ENCODE measurements at places on chromosomes 11 and 22. TPM values are rescaled to one million over a fixed set of nuclear protein-coding genes. Genes with fewer than 3 reads are reported as not detected.

Gene SLC25A17
- 31.0 TPM for total RNA-seq

Gene GRIA4
- 2.3 TPM for total RNA-seq

Gene MOV10L1
- total RNA-seq, result 0.68 TPM

Gene SCN3B
- total RNA-seq, result 1.9 TPM

Gene APOL4
- 5.6 TPM for total RNA-seq

Gene OR51B5
- total RNA-seq, result not detected

Gene NAALAD2
- total RNA-seq, result 9.2 TPM

Gene ILK
- 83.8 TPM for total RNA-seq

Gene STT3A
- total RNA-seq, result 49.5 TPM

Gene CASP5
- total RNA-seq, result not detected

Gene OR51B6
- total RNA-seq, result not detected

Gene DTX4
- 8.7 TPM for total RNA-seq

Gene PARVA
- total RNA-seq, result 24.1 TPM

Gene NPTXR
- 2.1 TPM for total RNA-seq

Gene PRR33
- total RNA-seq, result not detected

Gene NDUFV1
- total RNA-seq, result 303 TPM

Gene DCDC1
- 2.7 TPM for total RNA-seq

Gene TECTA
- total RNA-seq, result 1.4 TPM

Gene UBQLN3
- total RNA-seq, result not detected

Gene TEX54
- total RNA-seq, result not detected

- no peak for DNase-seq
Measured at GRCh38 chr11:89458716-89459115, 32.5 kb downstream of the NOX4 start.

GRCh38 chr11:13119941-13120520 lies 110.9 kb downstream of the RASSF10 start:
- no peak for DNase-seq

GRCh38 chr22:36492109-36492508 lies 10.7 kb upstream of the TXN2 start:
- no peak for DNase-seq

GRCh38 chr11:5818245-5818886 lies 9.6 kb downstream of the OR52N2 start:
- no peak for DNase-seq

GRCh38 chr22:17866127-17866526 lies 91.9 kb upstream of the BID start:
- no peak for DNase-seq

DNA sequence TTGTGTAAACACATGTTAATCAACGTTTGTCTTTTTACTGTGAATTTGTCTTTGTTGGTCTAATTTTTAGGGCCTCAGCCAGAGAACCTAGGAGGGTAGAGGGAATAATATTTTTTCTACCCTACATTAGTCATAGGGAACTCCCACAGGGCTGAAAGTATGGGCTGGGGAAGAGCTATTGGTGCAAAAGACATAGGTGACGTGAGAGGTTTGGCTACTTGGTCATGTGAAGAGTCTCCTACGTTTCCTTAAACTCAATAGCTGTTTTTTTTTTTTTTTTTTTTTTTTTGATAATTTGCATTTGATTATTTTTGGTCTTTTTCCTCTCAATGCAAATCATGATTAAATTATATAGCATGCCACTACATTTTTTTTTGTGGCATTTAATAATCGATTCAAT lies 15.9 kb upstream of the MMP7 start:
- DNase-seq, result no peak

DNA sequence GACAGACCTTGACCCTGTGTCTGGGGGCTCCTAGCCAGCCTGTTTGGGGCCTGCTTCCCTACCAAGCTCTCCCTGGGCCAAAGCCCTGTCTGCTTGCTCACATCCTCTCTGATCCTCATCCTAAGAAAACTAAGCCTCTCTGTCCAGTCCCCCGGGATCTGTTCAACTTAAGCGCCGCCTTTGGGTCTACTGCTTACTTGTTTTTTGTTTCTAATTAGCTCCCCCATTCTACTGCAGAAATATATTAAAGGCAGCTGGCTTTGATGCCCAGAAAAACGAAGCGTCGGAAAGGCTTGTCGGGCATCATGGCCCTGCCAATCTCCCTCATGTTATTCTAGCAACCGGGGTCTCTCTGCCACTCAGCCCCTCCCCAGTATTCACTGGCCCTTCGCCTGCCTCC lies 3.4 kb downstream of the DSCAML1 start:
- DNase-seq, result no peak

- no peak for DNase-seq
Measured at GRCh38 chr11:63873311-63873710, 34.4 kb downstream of the MARK2 start.

- no peak for DNase-seq
Measured at GRCh38 chr11:60905551-60906113, 753 bp downstream of the PRPF19 start.

DNA sequence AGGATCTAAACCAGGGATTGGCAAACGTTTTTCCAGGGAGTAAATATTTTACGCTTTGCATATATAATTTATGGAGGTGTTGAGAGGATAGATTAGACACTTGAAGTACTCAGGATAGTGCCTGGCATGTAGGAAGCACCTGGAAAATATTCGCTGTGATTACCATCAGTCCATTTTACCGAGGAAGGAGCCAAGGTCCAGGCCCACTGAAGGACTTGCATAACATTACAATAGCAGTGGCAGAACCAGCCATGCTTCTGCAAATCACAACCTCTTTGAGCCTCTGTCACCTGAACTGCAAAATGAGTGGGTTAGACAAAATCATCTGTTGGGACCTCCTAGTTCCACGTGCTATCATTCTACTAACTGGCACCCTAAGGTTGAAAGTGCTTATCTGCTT lies 5.4 kb downstream of the FUT4 start:
- DNase-seq, result no peak

DNA sequence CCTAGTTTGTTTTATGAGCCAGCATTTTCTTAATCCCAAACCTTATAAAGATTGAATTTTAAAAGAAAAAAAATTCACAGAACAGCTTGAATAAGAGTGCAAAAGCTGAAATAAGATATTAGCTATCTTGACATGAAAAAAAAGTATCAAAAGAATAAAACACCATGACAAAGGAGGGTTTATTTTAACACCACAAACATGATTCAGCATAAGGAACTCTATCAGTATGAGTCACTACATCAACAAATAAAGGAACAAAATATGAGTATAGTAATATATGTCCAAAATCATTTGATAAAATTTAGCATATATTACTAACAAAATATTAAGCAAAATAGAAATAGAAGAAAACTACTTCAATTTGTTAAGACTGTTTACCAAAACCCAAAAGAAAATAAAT lies 9.6 kb upstream of the LMO1 start:
- no peak for DNase-seq

GRCh38 chr11:103453915-103454709 lies 344.9 kb downstream of the DYNC2H1 start:
- DNase-seq, result no peak

- no peak for DNase-seq
Measured at GRCh38 chr11:61752117-61752924, at the start of gene MYRF. TSS of gene MYRF (plus strand) at chr11:61752636. CDS start at chr11:61752745, 109 bp downstream.

GRCh38 chr22:22414266-22414665 lies 94.3 kb downstream of the ZNF280B start:
- DNase-seq, result no peak

GRCh38 chr11:122440811-122441665 lies 214.5 kb upstream of the UBASH3B start:
- peak; percentile 81 for DNase-seq

- DNase-seq, result no peak
Measured at GRCh38 chr11:108854346-108854745, 189.5 kb downstream of the DDX10 start.

DNA sequence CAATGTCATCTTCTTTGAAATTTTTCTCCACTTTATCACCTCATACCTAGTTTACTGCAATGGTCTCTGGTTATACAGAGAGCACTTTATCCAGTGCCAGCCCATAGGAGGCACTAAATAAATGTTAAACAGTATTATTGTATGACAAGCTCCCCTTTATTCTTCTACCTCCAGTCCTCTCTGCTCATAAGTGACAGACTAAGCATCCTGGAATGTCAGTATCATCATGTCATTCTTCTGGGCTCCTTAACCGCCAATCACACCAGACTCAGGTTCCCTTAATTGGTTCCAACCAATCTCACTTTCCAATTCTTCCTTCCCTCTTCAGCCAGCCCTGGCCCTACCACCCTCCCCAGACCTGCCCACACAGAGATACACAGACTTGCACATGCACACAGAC lies 93.1 kb downstream of the RPL27A start:
- no peak for DNase-seq

DNA sequence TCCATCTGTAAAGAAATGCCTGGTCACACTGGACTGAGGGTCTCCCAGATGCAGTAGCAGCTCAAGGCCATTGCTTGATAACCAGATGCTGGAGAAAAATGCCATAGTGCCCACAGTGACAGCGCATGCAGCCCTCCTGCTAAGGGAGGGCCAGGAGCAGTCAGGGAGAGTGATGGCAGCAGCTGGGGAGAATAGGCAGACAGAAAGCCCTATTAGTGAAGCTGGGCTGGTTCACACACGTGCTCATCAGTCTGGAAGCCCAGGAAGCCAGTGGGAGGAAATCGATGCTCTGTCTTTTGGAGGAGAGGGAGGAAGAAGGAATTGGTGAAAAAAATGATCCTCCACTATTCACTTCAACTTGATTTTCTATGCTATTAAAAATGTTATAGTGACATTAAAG lies 82.9 kb downstream of the OSBP2 start:
- no peak for DNase-seq

DNA sequence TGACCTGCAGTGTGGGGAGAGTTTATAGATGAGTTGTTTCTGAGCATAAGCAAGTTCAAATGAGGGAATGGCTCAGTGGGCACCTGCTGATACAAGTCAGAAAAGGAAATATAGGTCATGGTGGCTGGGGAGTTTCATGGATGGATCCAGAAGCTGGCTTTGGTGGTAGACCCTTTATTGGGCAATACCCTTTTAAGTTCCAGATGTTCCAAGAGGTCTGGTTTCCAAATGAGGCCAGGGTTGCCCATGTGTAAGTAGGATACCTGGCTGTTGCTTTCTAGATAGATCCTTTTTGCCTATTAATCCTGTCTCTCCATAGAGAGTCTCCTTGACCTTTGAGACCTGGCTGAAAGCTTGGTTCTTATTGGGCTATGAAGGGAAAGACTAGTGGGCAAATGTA lies 2.2 kb downstream of the STIM1 start:
- no peak for DNase-seq

DNA sequence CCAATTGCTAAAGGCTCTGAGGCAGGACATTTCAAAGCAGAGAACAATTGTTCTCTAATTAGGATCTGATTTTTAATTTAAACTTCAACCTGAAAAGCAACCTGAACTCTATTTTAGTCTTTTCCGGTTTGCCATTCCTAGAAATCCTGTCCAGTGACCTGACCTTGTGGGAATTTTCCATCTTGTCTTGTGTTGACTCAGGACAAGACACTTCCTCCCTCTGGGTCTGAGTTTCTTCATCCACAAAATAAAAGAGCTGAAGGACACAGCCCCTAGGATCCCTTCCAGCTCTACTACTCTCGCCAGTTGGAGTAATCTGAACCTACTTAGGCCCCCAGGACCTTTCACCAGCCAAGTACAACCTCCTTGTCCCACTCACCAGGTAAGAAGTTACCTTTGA lies 66.5 kb upstream of the POU2AF1 start:
- DNase-seq, result no peak

- peak; percentile 56 for DNase-seq
Measured at GRCh38 chr22:49534386-49534785, 293.3 kb downstream of the BRD1 start.

DNA sequence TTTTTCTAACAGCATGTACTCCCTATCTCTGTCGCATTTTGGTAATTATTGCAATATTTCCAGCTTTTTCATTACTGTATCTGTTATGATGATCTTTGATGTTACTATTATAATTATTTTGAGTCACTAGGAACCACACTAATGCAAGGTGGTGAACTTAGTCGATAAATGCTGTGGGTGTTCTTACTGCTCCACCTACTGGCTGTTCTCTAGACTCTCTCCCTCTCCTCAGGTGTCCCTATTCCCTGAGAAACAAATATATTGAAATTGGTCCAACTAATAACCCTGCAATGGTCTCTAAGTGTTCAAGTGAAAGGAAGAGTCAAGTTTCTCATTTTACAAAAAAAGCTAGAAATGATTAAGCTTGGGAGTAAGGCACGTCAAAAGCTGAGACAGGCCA lies 10.5 kb downstream of the ARL14EP start:
- no peak for DNase-seq

GRCh38 chr22:48718818-48719500 lies 1108.7 kb downstream of the BRD1 start:
- DNase-seq, result no peak

DNA sequence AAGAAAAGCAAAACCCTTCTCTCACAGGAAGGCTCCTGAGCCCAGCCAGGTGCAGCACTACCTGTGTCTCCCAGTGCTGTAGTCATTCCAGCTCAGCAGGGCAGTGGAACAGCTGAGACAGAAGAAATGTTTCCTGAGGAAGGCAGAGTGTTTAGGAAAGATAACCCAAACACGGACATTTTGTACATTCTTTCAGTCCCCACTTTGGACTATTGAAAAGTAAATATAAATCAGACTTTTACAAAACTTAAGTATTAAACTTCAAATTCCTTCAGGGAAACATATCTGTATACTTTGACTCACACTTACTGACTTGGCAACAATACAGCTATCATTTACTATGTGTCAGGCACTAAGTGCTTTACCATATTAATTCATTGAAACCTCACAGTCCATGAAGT lies 40.4 kb downstream of the RRAS2 start:
- no peak for DNase-seq

GRCh38 chr11:122832721-122833470 lies 5.4 kb upstream of the CRTAM start:
- no peak for DNase-seq

DNA sequence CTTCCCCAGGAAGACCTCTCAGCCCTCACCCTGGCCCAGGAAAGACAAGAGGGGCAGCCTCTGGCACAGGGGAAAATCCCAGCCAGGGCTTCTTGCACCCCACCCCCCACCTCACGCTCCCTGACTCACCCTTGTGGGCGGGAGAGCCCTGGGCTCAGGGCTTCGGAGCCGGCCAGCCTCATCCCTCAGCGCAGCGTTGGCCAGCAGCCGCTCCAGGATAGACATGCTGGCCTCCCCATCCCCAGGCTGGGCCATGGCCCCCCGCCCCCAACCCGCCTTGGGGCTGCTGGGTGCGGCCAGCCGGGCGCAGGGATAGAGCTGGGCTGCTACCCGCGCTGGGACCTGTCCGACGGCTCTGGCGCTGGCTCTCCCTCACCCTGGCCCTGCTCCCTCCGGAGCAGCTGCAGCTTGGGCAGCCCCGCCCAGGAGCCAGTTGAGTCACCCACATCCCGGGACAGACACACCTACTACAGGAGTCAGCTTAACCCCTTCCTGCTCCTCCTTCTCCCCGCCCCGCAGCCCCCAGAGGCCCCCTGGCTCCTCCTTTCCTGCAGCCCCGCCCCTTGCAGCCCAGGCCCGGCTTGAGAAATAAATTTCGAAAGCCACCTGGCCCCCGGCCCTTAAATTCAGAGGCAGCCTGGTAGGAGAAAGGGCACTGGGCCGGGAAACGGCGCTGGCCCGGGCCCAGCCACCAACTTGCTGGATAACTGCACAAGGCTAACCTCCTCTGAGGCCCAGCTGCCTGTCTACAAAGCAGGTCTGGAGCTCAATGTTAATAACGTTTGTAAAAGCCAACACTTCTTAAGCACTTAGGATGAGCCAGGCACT lies 13.4 kb downstream of the TNKS1BP1 start:
- peak; percentile 98 for DNase-seq

- no peak for DNase-seq
Measured at GRCh38 chr11:34235189-34235588, 122.6 kb downstream of the ABTB2 start.

GRCh38 chr11:9385327-9385899 lies 961 bp downstream of the IPO7 start:
- DNase-seq, result no peak
